ENCODE measurements at places on chromosomes 5 and 9. TPM values are rescaled to one million over a fixed set of nuclear protein-coding genes. Genes with fewer than 3 reads are reported as not detected.

ALAD gene
- total RNA-seq, result 30.6 TPM

TEX48 gene
- total RNA-seq, result not detected

FAM78A gene
- 0.11 TPM for total RNA-seq

PCDHAC1 gene
- not detected for total RNA-seq

MYMK gene
- total RNA-seq, result not detected

ANXA1 gene
- 896 TPM for total RNA-seq

DNA sequence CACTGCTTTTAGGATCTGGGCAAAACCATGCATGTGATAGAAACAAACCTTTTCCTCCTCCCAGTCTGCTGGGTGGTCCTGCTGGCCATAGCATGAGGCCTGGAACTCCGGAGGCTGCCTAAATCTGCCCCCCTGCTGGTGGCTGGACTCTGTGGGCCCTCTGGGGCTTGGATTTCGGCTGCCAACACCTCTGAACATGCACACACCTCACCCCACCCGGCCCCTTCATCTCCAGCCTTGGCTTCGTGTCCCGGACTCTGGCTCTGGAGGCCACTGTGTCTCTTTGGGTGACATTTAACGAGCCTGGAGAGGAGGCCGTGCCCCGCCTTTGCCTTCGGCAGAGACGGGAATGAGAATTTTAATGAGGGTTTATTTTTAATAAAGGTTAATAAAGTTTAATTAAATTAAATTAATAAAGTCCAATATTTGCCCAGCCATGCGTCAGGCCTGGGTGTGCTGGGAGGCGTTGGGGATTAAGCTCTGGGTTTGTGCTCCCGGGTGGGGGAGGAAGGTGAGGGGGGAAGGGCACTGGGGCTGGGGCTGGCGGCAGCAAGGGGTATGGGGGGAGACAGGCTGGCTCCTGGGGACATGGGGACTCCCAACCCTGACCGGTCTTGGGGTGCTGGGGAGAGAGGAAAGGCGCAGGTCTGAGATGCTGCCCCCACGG lies 251.8 kb downstream of the PBX3 start:
- no peaks in the 10 kb centered on the region for H3K36me3 ChIP-seq
- no peak overlapping the region for H3K27ac ChIP-seq
- no peak overlapping the region for H3K4me3 ChIP-seq
- DNase-seq, result no peak

DNA sequence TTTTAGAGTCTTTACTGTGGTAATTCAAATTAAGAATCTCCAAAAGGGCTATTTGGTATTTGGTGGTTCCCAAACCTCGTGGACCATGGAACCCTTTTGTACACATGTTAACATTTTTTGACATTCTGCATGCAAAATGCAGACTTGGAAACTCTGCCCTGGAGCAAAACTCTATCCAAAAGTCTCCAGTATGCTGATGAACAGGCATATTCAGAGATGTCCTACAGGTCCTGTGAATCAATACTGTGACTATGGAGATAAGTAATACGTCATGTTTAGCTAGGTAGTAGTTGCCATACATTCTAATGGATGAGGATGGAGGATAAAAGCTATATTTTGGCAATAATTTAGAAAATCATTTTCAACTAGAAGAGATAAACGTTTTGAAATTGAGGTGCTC lies 218.1 kb downstream of the SMARCA2 start:
- H3K27me3 ChIP-seq, result peaks cover 12% of the 10 kb centered on the region
- no peaks in the 10 kb centered on the region for H3K36me3 ChIP-seq
- peaks cover 19% of the 10 kb centered on the region for H3K4me1 ChIP-seq
- DNase-seq, result no peak
- H3K4me3 ChIP-seq, result no peak overlapping the region

GRCh38 chr5:2901096-2901495 lies 149.6 kb upstream of the IRX2 start:
- DNase-seq, result no peak
- no peak overlapping the region for H3K27ac ChIP-seq
- H3K4me1 ChIP-seq, result no peaks in the 10 kb centered on the region
- H3K4me3 ChIP-seq, result no peak overlapping the region
- H3K27me3 ChIP-seq, result no peaks in the 10 kb centered on the region
- peaks cover 6% of the 10 kb centered on the region for H3K36me3 ChIP-seq

DNA sequence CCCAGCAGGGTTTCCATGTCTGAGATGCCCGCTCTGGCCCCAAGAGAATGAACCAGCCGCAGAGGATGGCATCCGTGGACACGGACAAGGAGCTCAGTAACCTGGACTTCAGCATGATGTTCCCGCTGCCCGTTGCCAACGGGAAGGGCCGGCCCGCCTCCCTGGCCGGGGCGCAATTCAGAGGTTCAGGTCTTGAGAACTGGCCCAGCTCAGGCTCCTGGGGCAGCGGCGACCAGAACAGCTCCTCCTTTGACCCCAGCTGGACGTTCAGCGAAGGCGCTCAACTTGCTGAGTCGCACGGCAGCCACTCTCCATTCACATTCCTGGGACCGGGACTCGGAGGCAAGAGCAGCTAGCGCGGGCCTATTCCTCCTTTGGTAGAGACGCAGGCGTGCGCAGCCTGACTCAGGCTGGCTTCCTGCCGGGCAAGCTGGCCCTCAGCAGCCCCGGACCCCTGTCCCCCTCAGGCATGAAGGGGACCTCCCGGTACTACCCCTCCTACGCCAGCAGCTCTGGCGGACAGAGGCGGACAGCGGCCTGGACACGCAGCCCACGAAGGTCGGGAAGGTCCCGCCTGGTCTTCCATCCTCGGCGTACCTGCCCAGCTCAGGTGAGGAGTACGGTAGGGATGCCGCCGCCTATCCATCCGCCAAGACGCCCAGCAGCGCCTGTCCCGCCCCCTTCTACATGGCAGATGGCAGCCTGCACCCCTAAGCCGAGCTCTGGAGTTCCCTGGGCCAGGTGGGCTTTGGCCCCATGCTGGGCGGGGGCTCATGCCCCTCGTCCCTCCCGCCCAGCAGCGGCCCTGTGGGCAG lies 74.4 kb downstream of the INSL6 start:
- H3K27ac ChIP-seq, result no peak overlapping the region
- no peak overlapping the region for H3K4me3 ChIP-seq
- no peaks in the 10 kb centered on the region for H3K27me3 ChIP-seq
- no peaks in the 10 kb centered on the region for H3K4me1 ChIP-seq
- DNase-seq, result no peak

- peaks cover 20% of the 10 kb centered on the region for H3K36me3 ChIP-seq
- peaks cover 4% of the 10 kb centered on the region for H3K27me3 ChIP-seq
- H3K27ac ChIP-seq, result no peak overlapping the region
- H3K4me3 ChIP-seq, result no peak overlapping the region
- H3K4me1 ChIP-seq, result peaks cover 54% of the 10 kb centered on the region
These were observed 153.6 kb downstream of the SNX18 start for GRCh38 chr5:54671111-54671531.

DNA sequence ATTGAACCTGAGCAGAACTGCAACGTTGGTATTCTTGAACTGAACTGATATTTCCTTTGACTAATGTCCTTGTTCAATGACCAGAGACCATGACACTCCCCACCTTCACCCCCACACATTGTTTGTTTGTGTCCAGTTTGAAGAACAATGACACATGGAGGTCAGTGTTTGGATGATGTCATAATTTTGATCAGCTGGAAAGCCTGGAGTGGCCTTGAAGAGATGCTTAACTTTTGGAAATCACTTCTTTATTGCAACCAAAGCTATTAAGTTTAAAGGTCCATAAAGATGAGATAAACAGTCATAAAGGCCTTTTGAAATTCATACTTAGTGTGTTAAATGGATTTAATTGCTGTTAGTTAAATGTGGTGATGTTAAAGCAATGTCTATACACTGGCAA lies 92.7 kb downstream of the TMC1 start:
- H3K4me3 ChIP-seq, result no peak overlapping the region
- H3K27me3 ChIP-seq, result no peaks in the 10 kb centered on the region
- no peaks in the 10 kb centered on the region for H3K36me3 ChIP-seq

GRCh38 chr5:56493766-56494165 lies 260.6 kb upstream of the ANKRD55 start:
- H3K27me3 ChIP-seq, result peaks cover 23% of the 10 kb centered on the region
- no peak overlapping the region for H3K4me3 ChIP-seq
- no peak for DNase-seq

DNA sequence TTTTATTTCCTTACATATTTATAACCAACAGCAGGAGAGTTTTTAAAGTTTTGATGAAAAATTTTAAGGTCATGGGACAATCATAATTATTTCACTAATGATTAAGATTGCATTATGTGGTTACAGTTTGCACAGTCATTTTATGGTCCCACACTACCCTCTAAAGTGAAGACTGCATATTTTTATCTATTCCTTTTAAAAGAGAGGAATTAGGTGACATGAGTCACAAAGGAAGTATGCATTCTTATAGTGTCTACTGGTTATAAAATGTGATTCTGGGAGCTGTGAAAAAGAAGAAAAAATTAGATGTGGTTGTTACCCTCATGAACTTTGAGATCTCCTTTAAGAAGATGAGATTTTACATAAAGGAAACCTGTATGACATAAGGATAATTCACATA lies 87.9 kb upstream of the GRIA1 start:
- DNase-seq, result peak; percentile 51
- no peaks in the 10 kb centered on the region for H3K36me3 ChIP-seq
- no peak overlapping the region for H3K4me3 ChIP-seq
- H3K4me1 ChIP-seq, result peaks cover 13% of the 10 kb centered on the region

- DNase-seq, result no peak
- H3K36me3 ChIP-seq, result 0 out of 2 replicates have a peak, but pooled peaks cover 4% of the 10 kb centered on the region
- H3K4me3 ChIP-seq, result no peak overlapping the region
- H3K4me1 ChIP-seq, result peaks cover 14% of the 10 kb centered on the region
These were observed 19.9 kb upstream of the CPEB4 start for GRCh38 chr5:173868096-173868880.

- no peak overlapping the region for H3K4me3 ChIP-seq
- 0 out of 2 replicates have a peak, but pooled peaks cover 1% of the 10 kb centered on the region for H3K27me3 ChIP-seq
- peak; percentile 80 for DNase-seq
- H3K4me1 ChIP-seq, result peaks cover 4% of the 10 kb centered on the region
- H3K36me3 ChIP-seq, result no peaks in the 10 kb centered on the region
These were observed 38.6 kb upstream of the CEMIP2 start for GRCh38 chr9:71806901-71807307.

- peak overlapping the region; percentile 13 for H3K27ac ChIP-seq
- peaks cover 34% of the 10 kb centered on the region for H3K4me1 ChIP-seq
- no peak for DNase-seq
These were observed 6.2 kb downstream of the GZMK start for GRCh38 chr5:55030220-55030619.

- H3K4me3 ChIP-seq, result peak overlapping the region; percentile 93
- no peaks in the 10 kb centered on the region for H3K36me3 ChIP-seq
- H3K4me1 ChIP-seq, result peaks cover 42% of the 10 kb centered on the region
- H3K27ac ChIP-seq, result peak overlapping the region; percentile 81
- no peak for DNase-seq
- H3K27me3 ChIP-seq, result peaks cover 4% of the 10 kb centered on the region
These were observed 3.1 kb downstream of the JADE2 start for GRCh38 chr5:134528556-134528955.

DNA sequence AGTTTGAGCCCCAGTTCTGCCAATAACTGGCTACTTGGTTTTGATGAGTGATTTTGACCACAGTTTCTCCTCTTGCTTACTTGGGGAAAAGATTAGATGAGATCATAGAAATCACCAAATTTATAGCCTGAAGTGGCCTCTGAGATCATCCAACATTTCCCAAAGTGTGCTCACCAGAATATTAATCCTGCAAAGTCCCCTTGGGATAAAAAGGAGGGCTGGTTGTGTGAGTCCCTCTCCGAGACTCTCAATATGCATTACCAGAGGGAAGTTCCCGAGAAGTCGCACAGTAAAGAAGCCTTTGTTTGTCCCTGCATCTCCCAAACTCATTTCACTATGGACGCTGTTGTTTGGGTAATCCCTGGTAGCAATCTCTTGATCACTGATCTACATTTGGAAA lies 88.4 kb upstream of the ADRA1B start:
- no peak overlapping the region for H3K27ac ChIP-seq
- no peak for DNase-seq
- peaks cover 40% of the 10 kb centered on the region for H3K4me1 ChIP-seq
- H3K36me3 ChIP-seq, result no peaks in the 10 kb centered on the region
- no peak overlapping the region for H3K4me3 ChIP-seq
- peaks cover 15% of the 10 kb centered on the region for H3K27me3 ChIP-seq

GRCh38 chr5:83714810-83715209 lies 5.8 kb downstream of the HAPLN1 start:
- H3K27me3 ChIP-seq, result peaks cover 2% of the 10 kb centered on the region
- peaks cover 14% of the 10 kb centered on the region for H3K4me1 ChIP-seq
- no peaks in the 10 kb centered on the region for H3K36me3 ChIP-seq
- H3K4me3 ChIP-seq, result no peak overlapping the region

GRCh38 chr5:115649541-115649940 lies 23.7 kb upstream of the TMED7 start:
- peaks cover 19% of the 10 kb centered on the region for H3K27me3 ChIP-seq
- H3K4me3 ChIP-seq, result no peak overlapping the region
- no peaks in the 10 kb centered on the region for H3K36me3 ChIP-seq
- H3K27ac ChIP-seq, result no peak overlapping the region
- H3K4me1 ChIP-seq, result peaks cover 13% of the 10 kb centered on the region
- no peak for DNase-seq

DNA sequence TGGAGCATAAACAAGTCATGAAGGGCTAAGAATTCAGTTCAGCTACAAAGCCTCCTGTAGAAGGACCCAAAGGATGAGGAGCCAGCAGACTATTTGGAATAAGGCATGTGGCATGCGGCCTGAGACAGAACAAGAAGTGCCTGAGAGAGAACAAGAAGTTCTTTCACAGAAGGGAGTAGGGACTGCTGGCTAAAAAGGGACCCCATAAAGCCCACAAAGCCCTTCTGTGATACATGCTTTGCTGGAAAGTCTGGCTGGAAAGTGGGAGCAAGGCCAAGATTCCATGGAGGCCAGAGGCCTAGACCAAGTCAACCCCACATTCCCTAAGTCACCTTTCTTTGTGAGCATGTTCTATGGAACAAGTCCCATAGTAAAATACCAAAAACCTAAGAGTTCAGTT lies 35.9 kb upstream of the UBAP2 start:
- no peak overlapping the region for H3K27ac ChIP-seq
- H3K36me3 ChIP-seq, result peaks cover 14% of the 10 kb centered on the region
- no peak overlapping the region for H3K4me3 ChIP-seq
- H3K4me1 ChIP-seq, result peaks cover 6% of the 10 kb centered on the region
- DNase-seq, result no peak

DNA sequence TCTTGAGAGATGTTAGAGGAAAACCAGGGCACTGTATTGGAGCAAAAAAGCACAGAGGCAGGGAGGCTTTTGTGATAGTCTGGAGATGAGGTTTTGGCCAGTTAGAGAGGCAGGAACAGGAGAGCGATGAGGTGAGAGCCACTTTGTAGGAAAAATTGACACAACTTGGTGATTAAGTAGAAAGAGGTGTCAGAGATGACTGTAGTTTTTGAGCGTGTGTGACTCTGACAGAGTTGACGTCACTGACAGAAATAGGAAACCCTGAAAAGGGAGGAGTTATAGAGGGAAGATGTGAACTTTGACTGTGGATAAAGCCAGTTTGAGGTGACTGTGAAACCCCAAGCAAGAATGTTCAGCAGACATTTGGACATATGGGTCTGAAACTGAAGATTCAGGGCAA lies 15.7 kb downstream of the NFX1 start:
- peaks cover 14% of the 10 kb centered on the region for H3K36me3 ChIP-seq
- no peak overlapping the region for H3K4me3 ChIP-seq
- no peak overlapping the region for H3K27ac ChIP-seq
- peaks cover under 1% of the 10 kb centered on the region for H3K4me1 ChIP-seq

GRCh38 chr9:15310107-15310850 lies 3.3 kb upstream of the TTC39B start:
- H3K27ac ChIP-seq, result no peak overlapping the region
- H3K36me3 ChIP-seq, result peaks cover 5% of the 10 kb centered on the region
- DNase-seq, result no peak
- H3K4me1 ChIP-seq, result peaks cover 31% of the 10 kb centered on the region

All from HFFc6 (cell line).